Endothelial cell (in vitro differentiated cells): ENCODE measurements at places on chromosomes 6 and 20. TPM values are rescaled to one million over a fixed set of nuclear protein-coding genes. Genes with fewer than 3 reads are reported as not detected.

Gene THBD
- total RNA-seq = 90.4 TPM

Gene NINL
- 95.5 TPM for total RNA-seq

Gene SSTR4
- not detected for total RNA-seq

Gene PCED1A
- 30.9 TPM for total RNA-seq

Gene JAG1
- total RNA-seq = 172 TPM

Gene LINC00237
- not detected for total RNA-seq

Gene TP53TG5
- not detected for total RNA-seq

- H3K27ac ChIP-seq = no peak overlapping the region
- H3K4me3 ChIP-seq = no peak overlapping the region
- no peak for DNase-seq
- peaks cover 9% of the 10 kb centered on the region for H3K4me1 ChIP-seq
- peaks cover 4% of the 10 kb centered on the region for H3K27me3 ChIP-seq
Measured at GRCh38 chr20:51131811-51132210, 108.9 kb upstream of the KCNG1 start.

- no peak overlapping the region for H3K27ac ChIP-seq
- no peak overlapping the region for H3K4me3 ChIP-seq
- peaks cover 15% of the 10 kb centered on the region for H3K36me3 ChIP-seq
- DNase-seq = no peak
- no peaks in the 10 kb centered on the region for H3K4me1 ChIP-seq
Measured at GRCh38 chr6:33170176-33171015, 21.9 kb downstream of the COL11A2 start.

GRCh38 chr6:36954262-36954931 lies at the start of gene PI16:
TSS of gene PI16 (plus strand) at chr6:36954738. CDS start at chr6:36954761, 23 bp downstream.
- no peaks in the 10 kb centered on the region for H3K36me3 ChIP-seq

GRCh38 chr20:51148941-51149340 lies 126.0 kb upstream of the KCNG1 start:
- no peak overlapping the region for H3K27ac ChIP-seq
- no peaks in the 10 kb centered on the region for H3K36me3 ChIP-seq
- H3K4me1 ChIP-seq = no peaks in the 10 kb centered on the region
- H3K4me3 ChIP-seq = no peak overlapping the region
- no peak for DNase-seq

GRCh38 chr20:10242166-10242565 lies 23.5 kb downstream of the SNAP25 start:
- H3K4me3 ChIP-seq = no peak overlapping the region
- peaks cover 6% of the 10 kb centered on the region for H3K4me1 ChIP-seq
- DNase-seq = no peak
- H3K36me3 ChIP-seq = no peaks in the 10 kb centered on the region

GRCh38 chr6:81263531-81264168 lies 488.8 kb downstream of the TENT5A start:
- no peak overlapping the region for H3K27ac ChIP-seq
- DNase-seq = no peak
- H3K36me3 ChIP-seq = no peaks in the 10 kb centered on the region
- no peaks in the 10 kb centered on the region for H3K27me3 ChIP-seq
- H3K4me1 ChIP-seq = no peaks in the 10 kb centered on the region

GRCh38 chr20:62235001-62235776 lies 3.1 kb upstream of the OSBPL2 start:
- H3K4me1 ChIP-seq = no peaks in the 10 kb centered on the region
- no peaks in the 10 kb centered on the region for H3K36me3 ChIP-seq
- no peak for DNase-seq
